ENCODE measurements at places on chromosomes 16 and 17.

DNA sequence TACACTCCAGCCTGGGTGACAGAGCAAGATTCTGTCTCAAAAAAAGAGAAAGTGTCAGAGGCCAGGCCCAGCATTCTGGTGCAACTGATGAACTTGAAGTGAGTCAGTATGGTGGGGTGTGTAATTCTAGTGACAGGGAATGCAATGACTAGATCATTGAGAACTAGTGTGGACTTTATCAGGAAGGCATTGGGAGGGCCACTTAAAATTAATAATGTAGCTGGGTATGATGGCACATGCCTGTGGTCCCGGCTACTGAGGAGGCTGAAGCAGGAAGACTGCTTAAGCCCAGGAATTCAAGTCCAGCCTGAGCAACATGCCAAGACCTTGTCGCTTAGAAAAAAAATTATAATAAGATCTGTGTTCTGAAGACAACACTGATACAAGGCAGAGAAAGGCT, 90.8 kb downstream of the STX8 start:
- no peak for DNase-seq

- no peak for DNase-seq
These were observed 7.2 kb upstream of the GPRC5C start for GRCh38 chr17:74424657-74425056.

DNA sequence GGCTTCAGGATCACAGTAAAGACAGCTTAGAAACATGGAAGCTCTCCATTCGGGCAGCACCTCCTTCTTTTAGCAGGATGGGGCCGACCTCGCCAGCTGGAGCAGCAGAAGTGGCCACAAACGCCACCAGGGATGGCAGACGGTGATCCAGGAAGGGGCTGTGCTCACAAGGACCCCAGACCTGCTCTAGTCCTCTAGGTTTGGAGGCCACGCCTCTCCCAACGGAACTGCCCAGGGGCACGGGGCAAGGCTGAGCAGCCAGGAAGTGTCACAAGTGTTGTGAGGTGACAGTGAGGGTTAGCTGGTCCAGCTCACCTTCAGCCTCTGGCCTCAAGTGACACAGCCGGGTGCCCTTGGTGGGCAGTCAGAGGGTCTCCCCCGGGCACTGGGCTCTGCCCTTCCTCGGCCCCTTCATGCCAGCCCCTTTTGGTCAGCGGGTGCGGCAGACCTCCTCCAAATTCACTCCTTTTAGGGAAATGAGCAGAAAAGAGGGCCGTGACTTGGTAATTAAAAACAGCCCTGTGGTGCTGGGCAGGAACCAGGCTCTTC, 20.4 kb downstream of the CEP295NL start:
- DNase-seq = no peak

- DNase-seq = no peak
These were observed 5.5 kb downstream of the KRT15 start for GRCh38 chr17:41513168-41513547.
